ENCODE measurements at places on chromosomes 7 and 10.

DNA sequence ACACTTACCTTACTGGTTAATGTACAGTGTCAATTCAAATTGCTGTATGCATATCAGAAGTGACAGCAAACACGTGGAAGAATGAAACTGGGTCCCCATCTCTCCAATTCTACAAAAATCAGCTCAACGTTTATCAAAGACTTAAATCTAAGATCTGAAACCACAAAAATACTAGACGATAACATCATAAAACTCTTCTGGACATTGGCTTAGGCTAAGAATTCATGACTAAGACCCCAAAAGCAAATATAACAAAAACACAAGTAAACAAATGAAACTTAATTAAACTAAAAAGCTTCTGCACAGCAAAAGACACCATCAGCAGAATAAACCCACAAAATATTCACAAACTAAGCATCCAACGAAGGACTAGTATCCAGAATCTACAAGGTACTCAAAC, 35.9 kb upstream of the PFKP start:
- no peak for DNase-seq

DNA sequence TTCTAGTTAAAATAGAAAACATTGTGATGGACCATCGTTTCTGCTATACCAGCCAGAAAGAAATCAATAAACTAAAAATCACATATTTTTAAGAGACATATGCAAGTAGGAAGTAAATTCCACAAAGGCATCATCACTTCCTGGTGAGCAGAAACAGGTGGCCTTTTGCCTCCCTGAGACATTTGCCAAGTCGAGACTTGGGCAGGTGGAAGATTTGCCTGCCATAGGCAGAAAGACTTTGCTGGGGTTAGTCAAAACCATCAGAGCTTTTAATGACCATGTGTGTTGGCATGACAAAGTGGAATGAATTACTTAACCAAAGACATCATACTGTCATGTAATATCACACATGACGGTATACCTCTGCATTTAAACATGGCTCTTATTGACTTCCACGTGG, 66.0 kb upstream of the FGL2 start:
- DNase-seq, result no peak

- DNase-seq, result no peak
Measured at GRCh38 chr7:91443862-91444261, 179.6 kb downstream of the FZD1 start.

GRCh38 chr7:121045090-121045489, 56.6 kb downstream of the CPED1 start:
- no peak for DNase-seq

DNA sequence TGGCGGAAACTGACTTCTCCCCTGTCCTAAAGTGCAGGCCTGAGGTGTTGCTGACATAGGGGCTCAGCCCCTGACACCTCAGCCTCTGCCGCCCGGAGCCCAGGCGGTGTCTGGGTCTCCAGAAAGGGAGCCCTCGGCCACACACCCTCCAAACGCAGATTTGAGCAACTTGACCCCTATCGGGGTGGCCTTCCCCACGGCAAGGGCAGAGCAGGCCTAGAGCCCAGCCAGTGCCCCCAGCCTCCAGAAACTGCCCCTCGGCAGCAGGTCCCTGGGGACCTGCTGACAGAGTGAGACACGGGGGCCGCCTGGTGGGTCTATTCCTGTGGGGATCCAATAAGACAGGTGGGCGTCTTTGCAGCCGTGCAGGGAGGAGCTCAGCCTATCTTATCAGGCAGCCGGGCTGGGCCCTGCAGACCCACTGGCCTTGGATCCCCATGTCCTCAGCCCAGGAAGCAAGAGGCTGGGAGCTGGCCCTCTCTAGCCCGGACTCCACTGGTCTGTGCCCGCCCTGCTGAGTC, 11.0 kb downstream of the TMEM184A start:
- no peak for DNase-seq
